Islet precursor cell (in vitro differentiated cells): ENCODE measurements at places on chromosomes 2 and 18.

GRCh38 chr2:211093743-211094303 lies 537.4 kb downstream of the CPS1 start:
- DNase-seq: no peak

- DNase-seq: no peak
Measured at GRCh38 chr2:210888035-210888434, 331.6 kb downstream of the CPS1 start.

DNA sequence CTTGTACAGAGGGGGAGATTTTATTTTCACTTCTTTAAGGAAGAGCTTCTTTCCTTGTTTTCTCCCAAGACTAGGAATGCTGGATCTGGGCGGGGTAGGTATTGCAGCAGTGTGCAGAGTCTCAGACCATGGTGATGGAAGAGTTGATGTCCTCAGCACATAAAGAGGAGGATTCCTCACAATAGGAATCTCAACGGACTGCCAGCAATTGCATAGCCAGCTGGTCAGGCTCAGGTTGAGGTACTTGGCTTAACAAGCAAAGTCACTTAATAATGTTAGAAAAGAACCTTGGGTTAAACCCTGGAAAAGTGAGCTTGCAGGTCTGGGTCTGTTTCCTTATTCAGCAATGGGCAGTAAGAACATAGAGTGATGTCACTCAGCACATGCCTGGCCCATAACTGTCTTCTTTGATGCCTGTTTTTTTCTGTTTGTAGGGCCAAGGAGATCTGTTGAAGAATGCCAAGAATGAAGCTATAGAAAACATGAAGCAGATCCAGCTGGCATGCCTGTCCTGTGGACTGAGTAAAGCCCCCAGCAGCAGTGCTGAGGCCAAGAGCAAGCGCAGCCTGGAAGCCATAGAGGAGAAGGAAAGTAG lies 342.1 kb downstream of the PLCL1 start:
- peak; percentile 75 for DNase-seq

DNA sequence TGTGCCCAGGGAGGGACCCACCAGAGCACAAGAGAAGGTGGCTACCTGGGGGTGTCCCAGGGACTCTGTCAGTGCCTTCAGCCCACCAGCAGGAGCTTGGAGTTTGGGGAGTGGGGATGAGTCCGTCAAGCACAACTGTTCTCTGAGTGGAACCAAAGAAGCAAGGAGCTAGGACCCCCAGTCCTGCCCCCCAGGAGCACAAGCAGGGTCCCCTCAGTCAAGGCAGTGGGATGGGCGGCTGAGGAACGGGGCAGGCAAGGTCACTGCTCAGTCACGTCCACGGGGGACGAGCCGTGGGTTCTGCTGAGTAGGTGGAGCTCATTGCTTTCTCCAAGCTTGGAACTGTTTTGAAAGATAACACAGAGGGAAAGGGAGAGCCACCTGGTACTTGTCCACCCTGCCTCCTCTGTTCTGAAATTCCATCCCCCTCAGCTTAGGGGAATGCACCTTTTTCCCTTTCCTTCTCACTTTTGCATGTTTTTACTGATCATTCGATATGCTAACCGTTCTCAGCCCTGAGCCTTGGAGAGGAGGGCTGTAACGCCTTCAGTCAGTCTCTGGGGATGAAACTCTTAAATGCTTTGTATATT lies 14.0 kb downstream of the ITM2C start:
- DNase-seq: peak; percentile 32

- peak; percentile 80 for DNase-seq
Measured at GRCh38 chr2:157492189-157492773, 48.4 kb upstream of the CYTIP start.

- no peak for DNase-seq
Measured at GRCh38 chr2:204749319-204749718, 204.0 kb downstream of the PARD3B start.

GRCh38 chr18:22494771-22495170 lies 77.1 kb upstream of the CTAGE1 start:
- DNase-seq: no peak
